ENCODE measurements at places on chromosomes 12 and 14.

DNA sequence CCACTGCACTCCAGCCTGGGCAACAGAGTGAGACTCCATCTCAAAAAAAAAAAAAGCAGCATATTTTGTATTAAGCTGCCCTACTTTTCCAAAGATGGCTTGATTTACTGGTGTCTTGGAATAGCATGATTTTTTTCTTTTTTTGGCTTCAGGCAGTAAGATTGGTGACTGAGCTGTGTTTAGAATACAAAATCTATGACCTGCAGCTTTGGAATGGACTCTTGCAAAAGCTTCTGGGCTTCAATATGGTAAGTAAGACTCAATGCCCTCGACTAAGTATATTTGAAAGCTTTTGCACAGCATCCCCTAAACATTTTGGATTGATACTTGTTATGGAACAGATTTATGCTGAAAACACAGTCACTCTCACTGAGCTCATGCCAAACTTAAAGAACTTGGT, 87.8 kb downstream of the KNTC1 start:
- DNase-seq = no peak

DNA sequence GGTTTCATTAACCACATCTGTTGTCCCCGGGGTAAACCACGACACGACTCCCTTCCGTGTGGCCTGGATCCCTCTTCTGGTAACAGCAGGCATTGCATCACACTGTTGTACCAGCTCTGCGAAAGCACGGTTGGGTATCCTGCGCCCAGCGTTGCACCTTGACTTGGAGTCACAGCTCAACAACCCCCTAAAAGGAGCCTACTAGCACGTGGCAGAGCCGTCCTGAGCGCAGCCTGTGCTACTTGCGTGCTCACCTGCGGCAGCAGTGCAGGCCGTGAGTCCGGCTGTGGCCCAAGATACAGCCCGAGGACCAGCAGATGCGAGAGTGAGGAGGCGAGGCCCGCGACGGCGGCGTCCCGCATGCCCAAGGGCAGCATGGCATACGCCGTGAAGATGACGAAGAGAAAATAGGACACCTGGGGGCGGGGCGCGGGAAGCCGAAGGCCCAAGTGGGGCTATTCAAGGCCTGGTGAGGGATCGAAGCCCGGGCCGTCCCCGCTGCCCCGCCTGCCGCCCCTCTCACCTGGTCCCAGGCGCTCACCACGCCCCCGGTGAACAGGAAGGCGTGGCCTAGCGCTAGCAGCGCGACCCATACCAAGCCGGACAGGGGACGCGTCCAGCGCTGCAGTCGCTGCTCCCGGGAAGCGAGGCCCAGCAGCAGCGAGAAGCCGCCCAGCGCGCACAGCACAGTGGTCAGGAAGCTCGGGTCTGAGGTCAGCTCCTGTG, 2.4 kb downstream of the ADCY4 start:
- peak; percentile 89 for DNase-seq

GRCh38 chr12:74896186-74896585, 313.5 kb downstream of the KCNC2 start:
- no peak for DNase-seq

- no peak for DNase-seq
These were observed 16.4 kb downstream of the BAZ1A start for GRCh38 chr14:34858765-34859164.

DNA sequence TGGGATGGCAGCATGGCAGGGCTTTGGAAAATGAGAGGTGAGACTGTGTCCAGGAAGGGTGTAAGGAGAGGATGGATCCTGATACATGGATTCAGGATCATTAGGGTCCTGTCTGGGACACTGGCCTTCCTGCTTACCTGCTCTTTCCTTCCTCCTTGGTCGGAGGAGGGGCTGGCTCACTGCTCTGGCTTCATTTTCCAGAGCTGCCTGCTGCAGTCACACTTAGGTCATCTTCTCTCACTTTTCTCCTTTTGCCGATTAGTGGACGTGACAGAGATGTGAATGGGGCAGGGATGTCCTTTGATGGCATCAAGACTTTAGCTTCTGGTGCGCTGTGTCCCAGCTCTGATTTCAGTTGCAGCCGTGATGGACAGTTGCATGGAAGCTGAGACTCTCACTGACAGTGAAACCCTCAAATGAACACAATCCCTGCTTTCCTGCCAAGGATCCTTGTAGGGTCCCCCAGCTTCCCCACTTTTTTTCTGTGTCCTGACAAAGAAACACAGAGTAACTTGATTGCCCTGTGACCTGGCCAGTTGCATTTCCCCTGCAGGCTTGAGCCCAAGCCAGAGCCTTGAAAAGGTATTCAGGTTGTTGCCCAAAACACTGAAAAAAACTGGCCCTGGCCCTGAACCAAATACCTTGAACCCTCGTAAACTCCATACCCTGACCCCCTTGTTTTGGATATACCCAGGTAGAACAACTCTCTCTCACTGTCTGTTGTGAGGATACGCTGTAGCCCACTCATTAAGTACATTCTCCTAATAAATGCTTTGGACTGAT, 756 bp upstream of the CIDEB start:
- DNase-seq = no peak

GRCh38 chr12:46365951-46366379, 6.6 kb downstream of the SLC38A2 start:
- DNase-seq = no peak

GRCh38 chr14:95547272-95547625, 12.4 kb downstream of the GLRX5 start:
- DNase-seq = no peak

DNA sequence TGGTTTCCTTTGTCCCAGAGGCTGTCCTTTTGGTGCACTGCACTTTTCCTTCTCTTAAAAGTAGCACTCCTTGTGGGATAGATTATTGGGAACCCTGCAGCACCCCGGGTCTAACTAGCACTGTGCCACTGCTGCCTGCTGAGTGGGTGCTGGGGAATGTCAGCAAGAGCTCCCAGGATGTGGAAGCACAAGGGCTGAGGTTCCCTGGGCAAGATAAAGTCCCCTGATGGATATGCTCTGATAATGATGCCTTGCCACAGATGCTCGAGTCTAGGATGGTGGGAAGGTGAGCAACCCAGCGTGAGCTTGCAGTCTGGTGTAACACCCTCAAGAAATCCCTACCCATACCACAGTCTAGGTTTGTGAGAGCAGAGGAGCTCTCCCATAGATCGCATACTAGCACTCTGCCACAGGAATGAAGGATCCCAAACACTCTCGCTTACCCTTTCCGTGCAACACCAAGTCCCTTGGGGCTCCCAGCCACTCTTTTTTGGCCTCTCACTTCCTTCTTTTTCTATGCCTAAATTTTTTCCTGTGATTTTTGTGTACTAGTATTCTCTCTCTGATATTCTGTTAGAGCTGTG, 32.6 kb downstream of the USP15 start:
- DNase-seq = no peak

All from central memory CD4-positive, alpha-beta T cell (primary cell).